Renal cortical epithelial cell (primary cell): ENCODE measurements at places on chromosomes 3 and 15.

- no peak for DNase-seq
These were observed 19.9 kb upstream of the RPL29 start for GRCh38 chr3:52015438-52016228.

DNA sequence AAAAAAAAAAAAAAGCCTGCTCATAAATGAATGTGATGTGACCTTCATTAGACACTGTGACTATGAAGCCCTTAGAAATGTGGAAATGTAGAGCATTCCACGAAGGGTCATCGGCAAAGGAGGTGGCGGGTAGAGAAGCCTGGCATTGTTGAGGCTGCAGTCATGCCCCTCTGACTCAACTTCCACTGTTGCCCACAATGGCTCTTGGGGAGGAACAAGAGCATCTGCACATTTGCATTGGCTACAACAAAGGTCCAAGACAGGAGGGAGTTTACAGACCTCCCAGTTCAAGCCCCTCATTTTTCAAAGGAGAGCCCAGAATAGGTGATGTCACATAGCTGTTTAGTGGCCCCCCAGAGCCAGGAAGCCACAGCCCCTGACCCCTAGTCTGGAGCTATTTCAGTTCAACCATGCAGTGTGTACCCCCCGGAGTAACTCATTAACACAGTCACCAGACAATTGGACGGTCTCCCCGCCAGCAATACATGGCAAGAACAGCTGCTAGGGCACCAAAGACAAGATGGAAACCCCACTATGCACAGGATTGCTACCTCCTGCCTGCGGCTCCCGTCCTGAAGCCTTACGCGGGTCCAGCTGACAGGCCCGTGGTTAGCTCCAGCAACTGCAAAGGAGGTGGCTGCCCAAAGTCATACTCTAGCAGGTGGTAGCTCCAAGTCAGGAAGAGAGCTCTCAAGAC is 56.2 kb downstream of the SH3BP5 start:
- peak; percentile 31 for DNase-seq

DNA sequence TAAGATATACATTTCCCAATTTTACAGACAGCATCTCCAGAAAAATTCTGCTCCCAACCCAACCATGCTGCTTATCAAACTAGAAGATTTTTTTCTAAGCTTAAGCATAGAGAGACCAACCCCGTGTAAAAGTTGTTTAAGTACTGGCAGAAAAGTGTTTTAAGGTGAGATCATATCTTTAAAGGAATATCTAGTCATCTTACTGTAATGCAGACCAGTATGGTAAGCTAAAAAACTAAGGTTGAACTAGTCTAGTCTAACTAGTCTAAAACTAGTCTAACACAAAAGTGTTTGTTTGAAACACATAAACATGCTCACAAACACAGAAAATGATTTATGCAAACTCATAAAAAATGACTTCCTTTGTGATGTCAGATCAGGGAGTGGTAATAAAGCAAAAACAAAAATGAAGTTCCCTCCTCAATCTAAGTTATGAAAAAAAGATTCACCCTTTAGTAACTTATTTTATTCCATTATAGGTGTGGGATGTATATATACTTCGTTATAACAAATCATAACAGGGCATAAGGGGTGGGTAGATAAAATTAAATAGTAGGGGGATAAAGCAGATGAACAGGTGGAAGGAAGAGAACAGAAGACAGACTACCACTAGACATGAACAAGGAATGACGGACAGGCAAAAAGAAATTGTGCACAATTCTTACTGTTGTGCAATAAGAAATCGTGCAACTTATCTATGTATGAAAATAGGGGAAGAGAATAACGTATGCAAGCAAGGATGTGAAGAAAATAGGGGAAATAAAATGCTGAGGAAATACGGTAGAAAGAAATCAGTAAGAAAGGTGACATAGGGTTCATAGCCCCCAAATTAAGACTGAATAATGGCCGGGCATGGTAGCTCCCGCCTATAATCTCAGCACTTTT is 10.0 kb downstream of the MYO5A start:
- no peak for DNase-seq

GRCh38 chr3:122263974-122264588 is 61.0 kb upstream of the CSTA start:
- DNase-seq, result no peak

DNA sequence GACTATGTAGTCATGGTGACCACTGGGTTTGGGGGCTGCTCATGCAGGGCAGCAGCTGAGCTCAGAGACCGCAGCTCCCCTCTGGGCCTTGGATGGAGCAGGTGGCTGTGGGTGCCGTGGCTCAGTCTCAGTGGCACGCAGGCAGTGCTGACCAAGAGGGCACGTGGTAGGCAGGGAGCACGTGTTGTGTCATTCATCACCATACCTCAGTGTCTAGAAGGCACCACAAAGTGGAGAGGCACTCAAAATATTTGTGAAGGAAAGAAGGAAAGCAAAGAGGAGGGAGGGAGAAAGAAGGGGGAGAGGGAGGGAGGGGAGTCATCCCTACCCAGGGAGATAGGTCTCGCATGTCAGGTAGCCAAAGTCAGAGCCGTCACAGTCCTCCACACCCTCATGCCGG is 26.1 kb downstream of the EAF1 start:
- no peak for DNase-seq

DNA sequence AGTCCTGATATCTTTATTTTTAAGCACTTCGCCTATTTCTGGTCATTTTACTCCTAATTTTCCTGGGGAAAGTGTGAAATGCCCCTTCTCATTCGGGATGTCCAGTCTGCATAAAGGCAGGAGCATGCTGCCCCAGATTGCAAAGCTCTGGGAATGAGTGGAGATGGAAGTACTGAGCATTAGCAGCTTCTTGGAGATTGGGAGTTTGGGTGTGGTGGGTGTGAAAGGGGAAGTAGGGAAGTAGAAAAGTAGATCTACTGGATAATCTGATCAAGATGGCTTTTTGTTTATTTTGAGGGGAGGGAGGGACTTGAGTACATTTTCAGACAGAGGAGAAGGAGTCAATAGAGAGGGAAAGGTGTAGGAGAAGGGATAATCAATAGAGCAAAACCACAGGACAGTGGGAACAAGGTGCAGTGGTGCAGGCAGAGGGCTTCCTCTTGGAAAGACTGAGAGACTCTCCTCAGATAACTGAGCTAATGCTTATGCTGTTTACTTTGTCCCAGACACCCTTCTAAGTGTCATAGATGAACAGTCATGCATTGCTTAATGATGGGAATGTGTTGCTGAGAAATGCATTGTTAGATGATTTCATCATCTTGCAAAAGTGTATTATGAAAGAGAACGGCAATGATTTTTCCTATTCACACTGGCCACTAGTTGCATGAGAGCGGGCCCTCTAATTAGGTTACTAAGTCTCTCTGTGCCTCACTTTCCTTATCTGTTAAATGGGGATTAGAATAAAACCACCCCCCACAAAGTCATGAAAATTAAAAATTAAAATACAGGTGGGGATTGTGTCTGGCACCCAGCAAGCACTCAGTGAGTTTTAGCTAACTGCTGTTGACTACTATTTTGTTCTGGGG is 45.5 kb downstream of the PHLDB2 start:
- peak; percentile 99 for DNase-seq

DNA sequence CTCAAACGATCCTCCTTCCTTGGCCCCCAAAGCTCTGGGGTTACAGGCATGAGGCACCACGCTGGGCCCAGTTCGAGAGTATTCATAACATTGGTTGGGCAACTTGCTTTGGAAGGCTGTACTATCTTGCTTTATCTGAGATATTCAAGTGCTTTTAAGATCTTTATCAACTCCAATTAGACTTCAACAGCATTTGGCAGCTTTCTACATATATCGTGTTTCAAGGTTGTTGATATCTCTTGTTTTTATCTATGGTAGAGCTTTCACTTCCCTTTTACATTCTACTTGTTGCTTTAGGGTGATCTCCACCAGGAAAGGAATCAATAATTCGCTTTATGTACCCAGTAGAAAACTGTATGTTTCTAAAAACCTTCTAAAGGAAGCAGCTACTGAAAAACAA is 395.3 kb downstream of the IL5RA start:
- DNase-seq, result no peak

DNA sequence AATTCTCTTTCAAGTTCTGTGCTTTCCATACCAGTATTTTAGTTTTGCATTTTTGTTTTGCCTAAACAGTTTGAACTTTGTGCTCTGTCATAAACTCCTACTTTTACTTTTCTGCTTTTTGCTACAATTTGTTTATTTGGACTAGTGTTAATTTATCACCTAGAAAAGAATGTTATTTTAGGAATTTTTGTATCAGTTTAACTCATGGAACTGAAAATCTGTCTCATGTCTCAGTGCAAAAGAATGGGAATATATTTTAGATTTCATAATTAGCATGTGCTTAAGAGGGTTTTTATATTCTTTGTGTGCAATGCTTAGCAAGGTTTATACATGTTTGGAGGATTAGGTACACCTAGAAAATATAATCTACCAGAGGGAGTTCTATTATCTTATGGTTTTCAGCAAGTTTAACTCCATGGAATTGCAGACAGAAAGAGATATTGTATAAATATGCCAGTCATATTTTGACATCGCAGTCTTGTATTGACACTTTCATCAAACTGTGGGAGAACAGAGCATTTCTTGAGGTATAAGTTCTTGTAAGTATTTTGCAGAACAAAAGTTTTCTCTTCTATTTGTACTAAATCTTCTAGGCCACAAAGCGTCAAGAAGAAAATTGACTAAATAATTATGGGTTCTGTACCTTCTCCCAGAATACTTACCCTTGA is 409.9 kb downstream of the RBMS3 start:
- DNase-seq, result no peak

- no peak for DNase-seq
These were observed 104.7 kb upstream of the TBC1D5 start for GRCh38 chr3:17847156-17847555.

DNA sequence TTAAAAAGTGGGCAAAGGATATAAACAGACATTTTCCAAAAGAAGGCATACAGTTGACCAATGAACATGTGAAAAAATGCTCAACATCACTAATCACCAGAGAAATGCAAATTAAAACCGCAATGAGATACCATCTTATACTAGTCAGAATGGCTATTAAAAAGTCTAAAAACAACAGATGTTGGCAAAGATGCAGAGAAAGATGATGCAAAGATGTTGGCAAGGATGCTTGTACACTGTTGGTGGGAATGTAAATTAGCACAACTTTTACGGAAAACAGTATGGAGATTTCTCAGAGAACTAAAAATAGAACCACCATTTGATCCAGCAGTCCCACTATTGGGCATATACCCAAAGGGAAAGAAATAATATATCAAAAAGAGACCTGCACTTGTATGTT is 53.5 kb downstream of the TLNRD1 start:
- no peak for DNase-seq

GRCh38 chr15:51312166-51313073 is 26.0 kb downstream of the CYP19A1 start:
- no peak for DNase-seq

- DNase-seq, result no peak
These were observed 579.3 kb downstream of the PLOD2 start for GRCh38 chr3:145581694-145582093.

DNA sequence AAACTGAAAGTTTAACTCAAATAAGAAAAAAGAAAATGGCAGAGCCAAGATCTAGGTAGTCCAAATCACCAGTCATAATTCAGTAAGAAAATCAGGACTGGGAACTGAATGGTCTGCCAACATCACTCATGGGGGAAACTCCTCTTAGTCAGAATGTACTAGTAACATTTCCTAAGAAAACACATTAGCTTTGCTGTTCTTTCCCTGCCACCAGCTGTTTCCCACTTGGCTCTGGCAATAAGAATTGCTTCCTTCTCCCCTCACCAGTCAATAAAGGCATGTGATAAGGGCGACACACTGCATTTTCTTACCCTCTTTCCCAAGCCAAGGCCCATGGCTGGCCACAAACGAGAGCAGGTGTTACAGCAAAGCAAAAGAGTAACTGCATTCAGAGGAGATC is 46.1 kb downstream of the PIK3R4 start:
- peak; percentile 32 for DNase-seq

DNA sequence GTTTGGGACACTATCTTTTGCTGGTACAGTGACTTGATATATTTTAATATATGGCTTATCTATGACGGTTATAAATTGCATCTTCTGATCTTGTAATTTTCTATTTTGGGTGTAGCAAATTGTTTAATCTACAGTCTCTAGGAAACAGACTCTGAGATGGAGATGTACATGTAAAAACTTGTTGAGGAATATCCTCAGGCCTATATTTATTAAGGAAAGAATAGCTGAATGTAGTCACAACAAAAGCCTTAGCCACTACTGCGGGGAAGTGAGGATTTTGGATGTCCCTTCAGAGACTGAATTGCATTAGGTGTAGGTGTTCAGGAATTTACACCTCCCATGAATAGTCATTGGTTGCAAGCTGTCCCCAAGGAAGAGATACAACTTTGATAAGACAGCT is 13.8 kb upstream of the OR5K3 start:
- no peak for DNase-seq

GRCh38 chr15:55673287-55673686 is 69.7 kb downstream of the PRTG start:
- no peak for DNase-seq

- no peak for DNase-seq
These were observed 35.0 kb upstream of the MGLL start for GRCh38 chr3:127857333-127857732.

DNA sequence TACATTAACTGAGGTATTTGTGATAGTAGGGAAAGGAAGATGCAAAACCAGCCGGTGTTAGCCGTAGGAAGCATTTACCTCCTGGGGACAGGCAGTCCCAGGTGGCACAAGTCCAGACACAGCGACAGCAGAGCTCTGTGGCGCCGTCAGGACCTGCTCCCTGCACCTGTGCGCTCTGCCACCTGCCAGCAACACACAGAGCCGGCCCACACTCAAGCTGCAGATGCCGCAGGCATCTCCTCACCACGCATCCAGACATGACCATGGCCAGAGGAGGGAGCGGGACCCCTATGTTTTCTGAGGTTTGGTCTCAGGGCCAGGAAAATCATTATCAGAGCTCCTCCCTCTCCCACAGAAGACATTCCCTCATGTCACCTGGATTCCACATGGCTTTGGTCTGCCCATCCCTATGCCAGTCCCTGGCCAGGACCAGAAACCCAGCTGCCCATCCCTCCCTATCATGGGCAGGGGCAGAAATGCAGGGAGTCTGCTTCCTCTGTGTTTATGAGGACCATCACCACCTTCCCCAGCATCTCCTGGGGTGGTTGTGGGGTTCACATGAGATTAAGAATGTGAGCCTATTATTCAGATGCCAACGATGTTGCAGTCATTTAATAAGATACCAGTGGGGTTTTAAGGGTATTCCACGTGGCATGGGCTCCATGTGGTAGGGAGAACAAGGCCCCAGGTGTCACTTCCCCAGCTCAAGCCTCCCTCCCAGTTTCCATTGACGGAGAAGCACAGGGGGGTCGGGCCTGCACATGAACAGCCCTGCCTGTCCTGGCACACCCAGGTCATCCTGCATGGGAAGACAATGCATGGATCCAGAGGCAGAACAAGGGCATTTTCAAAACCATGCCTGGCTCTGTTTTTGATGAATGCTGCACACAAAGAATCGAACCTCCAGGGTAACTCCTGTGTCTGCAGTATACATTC is 251.1 kb downstream of the OCA2 start:
- no peak for DNase-seq

GRCh38 chr3:12751571-12751970 is 7.5 kb downstream of the TMEM40 start:
- DNase-seq, result peak; percentile 47

DNA sequence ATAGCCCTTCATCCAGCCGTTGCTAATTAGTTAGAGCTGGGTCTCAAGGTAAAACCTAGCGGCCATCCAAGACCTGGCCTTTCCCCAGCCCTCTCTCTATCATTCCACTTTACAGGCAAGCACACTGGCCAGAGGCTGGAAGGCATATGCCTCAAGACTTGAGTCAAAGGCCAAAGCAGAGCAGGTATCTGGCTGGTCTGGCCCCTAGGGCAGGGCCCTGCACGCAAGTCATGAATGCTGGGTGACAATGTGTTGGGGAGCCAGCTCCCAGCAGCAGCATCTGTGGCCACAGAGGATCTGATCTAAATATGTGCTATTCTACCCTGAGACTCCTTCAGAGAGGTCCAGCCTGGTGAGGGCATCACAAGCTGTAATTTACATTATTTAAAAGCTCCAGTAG is 113.6 kb downstream of the LRTM1 start:
- DNase-seq, result no peak
